ENCODE measurements at places on chromosomes 3 and 15. TPM values are rescaled to one million over a fixed set of nuclear protein-coding genes. Genes with fewer than 3 reads are reported as not detected.

- H3K27ac ChIP-seq = no peak overlapping the region
- H3K27me3 ChIP-seq = no peaks in the 10 kb centered on the region
- DNase-seq = no peak
- no peaks in the 10 kb centered on the region for H3K4me1 ChIP-seq
- H3K36me3 ChIP-seq = no peaks in the 10 kb centered on the region
- H3K4me3 ChIP-seq = no peak overlapping the region
Measured at GRCh38 chr3:53211706-53212702, 43.8 kb downstream of the TKT start.

DNA sequence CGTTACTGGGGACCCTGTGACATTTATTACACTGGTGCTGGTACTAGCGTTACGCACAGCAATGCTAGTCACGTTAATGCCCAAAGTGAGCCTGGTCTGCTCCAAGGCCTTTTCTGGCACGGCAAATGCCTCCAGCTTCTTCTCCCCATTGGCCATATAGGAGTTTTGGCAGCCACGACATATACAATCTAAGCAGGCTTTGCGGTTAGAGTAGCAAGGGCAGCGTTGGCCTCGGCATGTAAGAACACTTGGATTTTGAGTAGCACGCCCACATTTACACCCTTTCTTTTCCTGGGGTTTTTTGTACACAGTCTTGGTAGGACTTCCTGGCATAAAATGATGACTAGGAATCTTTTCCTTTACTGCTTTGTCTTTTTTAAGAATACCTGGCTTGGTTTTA is 44.9 kb downstream of the MSL2 start:
- no peak overlapping the region for H3K4me3 ChIP-seq
- peaks cover 41% of the 10 kb centered on the region for H3K4me1 ChIP-seq
- H3K27ac ChIP-seq = no peak overlapping the region
- DNase-seq = no peak

DNA sequence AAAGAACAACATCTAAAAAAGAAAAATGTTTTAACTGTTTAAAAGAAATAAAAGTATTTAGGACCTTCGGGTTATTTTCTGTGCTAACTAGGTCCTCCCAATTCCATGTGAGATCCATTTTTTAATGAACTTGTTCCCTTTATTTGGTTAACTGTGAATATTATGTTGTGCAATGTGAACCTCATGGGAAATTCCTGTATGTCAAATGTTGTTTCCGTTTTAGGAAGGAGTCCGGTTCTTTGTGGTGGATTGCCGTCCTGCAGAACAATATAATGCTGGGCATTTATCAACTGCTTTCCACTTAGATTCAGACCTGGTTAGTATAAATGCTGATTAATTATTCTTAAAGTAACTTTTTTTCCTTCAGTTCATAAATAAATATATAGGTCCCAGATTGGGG is 35.5 kb upstream of the NIT2 start:
- no peak for DNase-seq
- no peak overlapping the region for H3K4me3 ChIP-seq
- no peak overlapping the region for H3K27ac ChIP-seq
- H3K27me3 ChIP-seq = no peaks in the 10 kb centered on the region
- H3K4me1 ChIP-seq = no peaks in the 10 kb centered on the region

DNA sequence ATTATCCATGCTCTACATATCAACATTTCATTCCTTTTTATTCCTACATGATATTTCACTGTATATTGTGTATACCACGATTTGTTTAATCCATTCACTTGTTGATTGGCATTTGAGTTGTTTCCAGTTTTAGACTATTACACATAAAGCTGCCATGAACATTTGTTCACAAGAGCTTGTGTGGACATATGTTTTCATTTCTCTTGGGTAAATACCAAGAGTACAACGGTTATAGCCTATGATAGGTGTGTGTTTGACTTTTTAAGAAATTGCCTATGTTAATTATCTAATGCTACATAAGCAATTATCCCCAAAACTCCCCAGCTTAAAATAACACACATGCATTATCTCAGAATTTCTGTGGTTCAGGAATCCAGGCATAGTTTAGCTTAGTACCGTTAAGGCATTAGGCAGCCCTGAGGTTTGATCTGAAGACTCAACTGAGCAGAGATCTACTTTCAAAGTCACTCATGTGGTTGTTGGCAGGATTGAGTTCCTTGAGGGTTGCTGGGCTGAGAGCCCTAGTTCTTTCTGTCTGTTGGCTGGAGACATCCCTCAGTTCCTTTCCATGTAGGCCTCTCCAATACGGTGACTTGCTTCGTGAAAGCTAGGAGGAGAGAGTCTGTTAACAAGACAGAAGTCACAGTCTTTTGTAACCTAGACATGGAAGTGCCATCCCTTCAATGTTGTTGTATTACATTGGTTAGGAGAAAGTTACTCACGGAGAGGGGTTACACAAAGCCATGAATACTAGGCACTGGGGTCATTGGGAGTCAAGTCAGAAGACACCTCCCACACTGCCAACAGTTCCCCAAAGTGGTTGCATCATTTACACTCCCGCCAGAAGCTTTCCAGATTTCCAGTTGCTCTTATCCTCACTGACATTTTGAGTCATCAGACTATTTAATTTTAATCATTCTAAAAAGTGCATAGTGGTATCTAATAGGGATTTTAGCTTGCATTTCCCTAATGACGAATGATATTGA is 21.0 kb upstream of the PCSK6 start:
- no peaks in the 10 kb centered on the region for H3K4me1 ChIP-seq
- no peak for DNase-seq
- no peak overlapping the region for H3K27ac ChIP-seq
- H3K36me3 ChIP-seq = no peaks in the 10 kb centered on the region
- H3K4me3 ChIP-seq = no peak overlapping the region
- no peaks in the 10 kb centered on the region for H3K27me3 ChIP-seq

- no peak for DNase-seq
- no peaks in the 10 kb centered on the region for H3K27me3 ChIP-seq
- peaks cover 41% of the 10 kb centered on the region for H3K36me3 ChIP-seq
- H3K4me1 ChIP-seq = peaks cover 69% of the 10 kb centered on the region
- peak overlapping the region; percentile 93 for H3K27ac ChIP-seq
Measured at GRCh38 chr15:90232941-90233386, 777 bp downstream of the CIB1 start.

- H3K27me3 ChIP-seq = no peaks in the 10 kb centered on the region
- no peak for DNase-seq
- H3K36me3 ChIP-seq = no peaks in the 10 kb centered on the region
- no peak overlapping the region for H3K27ac ChIP-seq
Measured at GRCh38 chr3:151559736-151560135, 98.9 kb upstream of the IGSF10 start.

GRCh38 chr15:35956056-35956455 is 410.1 kb upstream of the DPH6 start:
- H3K27me3 ChIP-seq = no peaks in the 10 kb centered on the region
- no peaks in the 10 kb centered on the region for H3K4me1 ChIP-seq
- no peak overlapping the region for H3K4me3 ChIP-seq

- DNase-seq = no peak
- no peaks in the 10 kb centered on the region for H3K36me3 ChIP-seq
- H3K4me1 ChIP-seq = no peaks in the 10 kb centered on the region
Measured at GRCh38 chr3:81911221-81911620, 149.8 kb upstream of the GBE1 start.

- DNase-seq = no peak
- no peak overlapping the region for H3K4me3 ChIP-seq
- no peaks in the 10 kb centered on the region for H3K36me3 ChIP-seq
- H3K27me3 ChIP-seq = no peaks in the 10 kb centered on the region
- no peaks in the 10 kb centered on the region for H3K4me1 ChIP-seq
Measured at GRCh38 chr3:155637567-155637966, 107.3 kb downstream of the PLCH1 start.

GRCh38 chr3:175664911-175665310 is 805.8 kb downstream of the NAALADL2 start:
- H3K27me3 ChIP-seq = no peaks in the 10 kb centered on the region
- no peaks in the 10 kb centered on the region for H3K4me1 ChIP-seq
- no peak overlapping the region for H3K27ac ChIP-seq
- no peak for DNase-seq

DNA sequence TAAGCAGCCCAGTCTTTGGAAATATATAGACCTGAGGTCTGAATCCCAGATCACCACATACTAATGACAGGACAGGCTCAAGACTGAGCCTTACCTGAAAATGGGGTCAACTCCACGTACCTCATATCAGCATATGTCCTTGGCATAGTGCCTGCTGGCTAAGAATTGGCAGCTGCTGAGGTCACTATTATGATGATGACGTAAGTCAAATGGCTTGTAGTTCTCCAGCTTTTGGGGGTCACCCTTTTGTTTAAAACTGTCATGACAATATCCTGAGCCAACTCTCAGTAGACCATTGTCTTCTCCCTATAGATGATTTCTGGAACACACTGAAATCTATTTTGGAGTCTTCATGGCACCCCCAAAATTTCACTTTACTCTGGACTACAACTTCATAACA is 16.8 kb upstream of the CADPS start:
- H3K36me3 ChIP-seq = no peaks in the 10 kb centered on the region
- H3K4me1 ChIP-seq = no peaks in the 10 kb centered on the region
- H3K4me3 ChIP-seq = no peak overlapping the region

- no peak overlapping the region for H3K27ac ChIP-seq
- H3K36me3 ChIP-seq = no peaks in the 10 kb centered on the region
- no peaks in the 10 kb centered on the region for H3K27me3 ChIP-seq
- peaks cover 11% of the 10 kb centered on the region for H3K4me1 ChIP-seq
Measured at GRCh38 chr15:90301707-90302300, 36.3 kb downstream of the NGRN start.

- no peak overlapping the region for H3K27ac ChIP-seq
- H3K27me3 ChIP-seq = no peaks in the 10 kb centered on the region
- H3K4me1 ChIP-seq = peaks cover 3% of the 10 kb centered on the region
- no peak for DNase-seq
- no peak overlapping the region for H3K4me3 ChIP-seq
Measured at GRCh38 chr3:24339266-24339825, 155.3 kb downstream of the THRB start.

DNA sequence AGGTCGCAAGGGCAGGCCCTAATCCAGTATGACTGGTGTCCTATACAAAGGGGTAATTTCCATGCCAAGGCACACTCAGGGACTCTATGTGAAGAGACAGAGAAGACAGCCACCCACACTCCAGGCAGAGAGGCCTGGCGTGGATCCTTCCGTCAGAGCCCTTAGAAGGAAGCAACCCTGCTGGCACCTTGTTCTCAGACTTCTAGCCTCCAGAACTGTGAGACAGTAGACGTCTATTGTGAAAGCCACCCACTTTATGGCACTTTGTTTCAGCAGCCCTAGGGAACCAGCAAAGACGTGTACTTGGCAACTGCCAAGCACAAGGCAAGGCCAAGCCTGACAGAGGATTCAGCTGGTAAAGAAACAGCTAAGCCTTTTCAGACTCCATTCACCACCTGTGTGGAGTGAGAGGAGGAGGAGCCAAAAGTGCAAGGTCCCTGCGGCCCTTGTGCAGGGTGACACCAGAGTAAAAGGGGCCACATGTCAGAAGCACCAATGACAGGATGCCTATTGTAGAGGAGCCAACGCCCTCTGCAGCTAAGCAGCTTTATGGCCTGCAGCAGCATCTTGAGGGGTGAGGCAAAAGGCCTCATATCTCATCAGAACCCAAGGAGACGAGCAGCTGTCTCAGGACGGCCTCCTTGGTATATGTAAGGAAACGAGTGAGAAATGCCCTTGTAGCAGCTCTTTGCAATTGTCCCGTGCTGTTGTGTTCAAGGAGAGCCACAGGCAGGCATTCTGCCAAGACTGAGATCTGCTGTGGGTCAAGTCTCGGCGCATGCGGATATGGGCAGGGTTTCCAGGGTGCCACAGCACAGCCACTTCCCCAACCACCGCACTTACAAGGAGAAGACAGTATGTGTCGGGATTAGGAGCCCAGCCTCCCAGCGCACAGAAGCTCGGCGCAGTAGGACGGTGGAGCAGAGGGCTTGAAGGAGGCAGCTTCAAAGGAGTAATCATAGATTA is 121.5 kb upstream of the LIPC start:
- no peaks in the 10 kb centered on the region for H3K36me3 ChIP-seq
- peak; percentile 72 for DNase-seq
- H3K27ac ChIP-seq = no peak overlapping the region
- H3K4me1 ChIP-seq = peaks cover 12% of the 10 kb centered on the region
- no peaks in the 10 kb centered on the region for H3K27me3 ChIP-seq
- H3K4me3 ChIP-seq = no peak overlapping the region

DNA sequence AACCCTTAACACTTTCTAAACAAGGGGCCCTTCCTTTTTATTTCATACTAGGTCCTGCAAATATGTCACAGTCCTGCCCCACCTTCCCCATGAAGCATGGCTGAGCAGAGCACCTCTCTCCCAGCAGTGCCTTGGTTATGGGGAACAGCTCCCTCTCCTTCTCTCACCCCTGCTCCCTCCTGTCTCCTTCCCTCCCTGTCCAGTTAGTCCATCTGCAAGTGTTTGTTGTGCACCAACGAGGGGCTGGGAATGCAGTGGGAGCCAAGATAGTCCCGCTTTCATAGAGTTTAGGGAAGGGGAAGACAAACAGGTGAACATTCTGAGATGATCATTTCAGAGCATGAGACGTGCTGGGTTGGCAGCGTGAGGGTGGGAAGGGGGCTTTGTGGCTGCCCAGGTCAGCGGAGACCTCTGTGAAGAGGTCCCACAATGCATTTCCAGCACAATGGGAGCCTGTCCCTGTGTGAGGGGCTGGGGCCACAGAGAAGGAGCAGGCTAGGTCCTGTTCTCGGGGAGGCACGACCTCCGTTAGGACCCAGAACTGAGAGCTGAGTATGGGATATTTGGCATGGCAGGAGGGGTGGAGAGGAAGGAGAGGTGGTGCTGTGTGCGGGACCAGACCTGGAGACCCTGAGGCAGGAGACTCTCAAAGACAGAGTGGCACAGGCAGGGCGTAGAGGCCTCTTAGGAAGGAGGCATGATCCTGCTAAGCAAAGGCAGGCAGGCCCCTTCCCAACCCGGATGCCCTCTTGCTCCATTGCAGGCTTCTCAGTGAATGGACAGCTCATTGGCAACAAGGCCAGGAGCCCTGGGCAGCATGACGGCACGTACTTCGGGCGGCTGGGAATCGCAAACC is 5.5 kb upstream of the ITIH3 start:
- H3K4me3 ChIP-seq = no peak overlapping the region
- H3K36me3 ChIP-seq = no peaks in the 10 kb centered on the region
- no peaks in the 10 kb centered on the region for H3K27me3 ChIP-seq
- peak; percentile 53 for DNase-seq

FAM107A gene
- total RNA-seq = 9.6 TPM

RARB gene
- total RNA-seq = 10.6 TPM

MYLK gene
- 185 TPM for total RNA-seq

KNG1 gene
- total RNA-seq = not detected

SOX14 gene
- total RNA-seq = not detected

ISLR gene
- total RNA-seq = 34.2 TPM

Data from spleen (tissue), 13 donors.